Activated CD8-positive, alpha-beta T cell treated with anti-CD3 and anti-CD28 coated beads for 36 hours (primary cell): ENCODE measurements at places on chromosomes 7 and 10. TPM values are rescaled to one million over a fixed set of nuclear protein-coding genes. Genes with fewer than 3 reads are reported as not detected.
A peak's percentile ranks its signal among the peaks of the same experiment; 100 is the strongest.

Gene FMC1
- 12.6 TPM for total RNA-seq

DNA sequence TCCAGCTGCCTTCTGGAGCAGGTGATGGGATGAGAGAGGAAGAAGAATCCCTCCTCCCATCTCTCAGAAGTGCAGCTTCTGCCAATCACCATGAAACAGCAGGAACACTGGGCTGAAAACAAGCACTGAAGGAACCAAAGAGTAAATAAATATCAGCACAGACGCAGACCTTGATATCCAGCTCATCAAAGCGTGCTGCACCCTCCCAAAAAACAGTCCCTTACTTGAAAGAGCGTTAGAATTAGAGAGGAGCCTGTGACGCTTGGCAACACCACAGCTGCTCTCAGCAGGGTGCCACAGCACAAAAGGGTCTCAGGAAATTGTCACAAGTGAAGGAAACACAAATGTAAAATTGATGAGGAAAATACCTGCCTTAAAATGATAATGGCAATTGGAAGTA, 39.5 kb downstream of the KLF6 start:
- no peak for DNase-seq

GRCh38 chr10:29918623-29919400, 140.6 kb downstream of the JCAD start:
- DNase-seq, result no peak

- DNase-seq, result no peak
Measured at GRCh38 chr7:152699079-152699478, 23.1 kb upstream of the XRCC2 start.

- no peak for DNase-seq
Measured at GRCh38 chr7:154371424-154371823, 319.2 kb downstream of the DPP6 start.

DNA sequence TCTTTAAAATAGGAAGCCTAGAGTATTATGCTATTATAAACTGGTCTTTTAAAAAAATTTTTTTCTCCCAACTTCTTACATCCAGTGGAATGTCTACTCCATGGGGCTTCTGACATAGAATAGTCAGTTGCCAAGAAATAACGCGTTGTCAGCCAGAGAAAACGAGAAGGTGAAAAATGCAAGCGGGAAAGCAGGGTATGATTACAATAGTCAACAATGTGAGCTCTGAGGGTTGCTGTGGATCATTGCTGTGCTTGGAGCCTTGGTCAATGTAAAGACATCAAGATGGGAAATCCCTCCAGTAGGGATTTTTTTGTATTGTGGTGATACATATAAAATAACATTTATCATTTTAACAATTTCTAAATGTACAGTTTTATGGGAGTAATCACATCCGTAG, 27.6 kb upstream of the PLPP4 start:
- DNase-seq, result no peak

Gene OR2A1
- not detected for total RNA-seq

DNA sequence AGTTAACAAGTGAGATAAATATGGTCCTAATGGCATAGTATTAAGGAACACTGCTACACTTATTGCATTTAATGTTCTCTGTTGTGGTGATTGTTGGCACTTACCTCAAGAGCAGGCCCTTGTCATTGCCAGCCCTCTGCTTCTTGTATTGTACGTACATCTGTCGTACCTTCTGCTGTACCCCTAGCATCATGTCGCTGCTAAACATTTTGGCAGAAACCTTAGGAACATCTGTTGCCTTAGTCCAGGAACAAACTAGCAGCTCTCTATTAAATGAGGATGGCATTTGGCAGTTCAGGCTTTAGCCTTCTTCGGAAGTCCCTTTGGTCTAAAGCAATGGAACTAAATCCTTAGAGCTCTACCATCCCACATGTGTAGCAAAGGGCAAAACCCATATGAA, 47.6 kb downstream of the PRKG1 start:
- no peak for DNase-seq

Gene FOXI2
- not detected for total RNA-seq

Gene CTNNA3
- not detected for total RNA-seq

DNA sequence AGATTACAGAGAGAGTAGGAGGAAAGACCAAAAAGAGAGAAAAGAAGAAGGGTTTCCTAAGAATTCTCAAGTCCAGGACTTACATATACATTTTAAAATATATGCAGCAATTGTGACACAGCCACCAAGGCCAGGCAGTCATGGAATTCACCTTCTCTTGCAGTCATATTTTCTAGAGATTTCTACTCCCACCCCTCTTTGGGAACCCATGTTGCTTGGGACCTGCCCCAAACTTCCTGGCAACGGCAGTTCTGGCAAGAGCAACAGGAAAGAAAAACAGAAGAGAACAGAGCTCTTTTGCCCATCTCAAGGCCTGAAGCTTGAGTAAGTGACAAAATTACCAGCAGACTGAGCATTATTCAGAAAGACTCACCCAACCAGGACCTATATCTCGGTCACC, 128.3 kb upstream of the ASAH2 start:
- DNase-seq, result no peak

Gene FAM221A
- total RNA-seq, result 7.7 TPM

GRCh38 chr7:102248456-102249395, 37.9 kb upstream of the SH2B2 start:
- no peak for DNase-seq

GRCh38 chr7:26420422-26421019, 128.9 kb downstream of the SNX10 start:
- no peak for DNase-seq

Gene NME8
- not detected for total RNA-seq

- DNase-seq, result no peak
Measured at GRCh38 chr10:73867871-73868631, 6.3 kb downstream of the CAMK2G start.

GRCh38 chr7:13104128-13104527, 416.7 kb downstream of the ARL4A start:
- DNase-seq, result no peak

Gene CUTC
- total RNA-seq, result 37.4 TPM

- DNase-seq, result no peak
Measured at GRCh38 chr10:71263376-71263775, 51.0 kb downstream of the UNC5B start.

DNA sequence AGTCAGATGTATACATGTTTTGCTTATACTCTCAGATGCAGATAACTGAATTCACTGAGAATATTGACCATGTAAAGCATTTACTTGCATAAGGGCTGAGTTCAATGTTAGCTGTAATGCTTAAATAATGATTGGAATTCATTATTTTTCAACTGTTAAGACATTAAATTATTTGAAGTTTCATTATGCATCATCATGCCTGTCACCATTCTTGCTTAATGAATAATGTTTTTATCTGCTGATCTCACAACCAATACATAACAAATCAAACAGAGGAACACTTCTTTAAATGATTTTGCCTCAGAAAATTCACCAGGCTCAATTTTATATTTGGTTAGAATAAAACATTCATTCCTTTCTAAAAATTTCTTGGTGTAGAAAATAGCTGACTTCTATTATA, 233.4 kb downstream of the GPR37 start:
- no peak for DNase-seq

GRCh38 chr10:126087796-126088505, 191.6 kb downstream of the FANK1 start:
- DNase-seq, result no peak

Gene ITPRID1
- total RNA-seq, result not detected

Gene HTRA1
- total RNA-seq, result not detected

DNA sequence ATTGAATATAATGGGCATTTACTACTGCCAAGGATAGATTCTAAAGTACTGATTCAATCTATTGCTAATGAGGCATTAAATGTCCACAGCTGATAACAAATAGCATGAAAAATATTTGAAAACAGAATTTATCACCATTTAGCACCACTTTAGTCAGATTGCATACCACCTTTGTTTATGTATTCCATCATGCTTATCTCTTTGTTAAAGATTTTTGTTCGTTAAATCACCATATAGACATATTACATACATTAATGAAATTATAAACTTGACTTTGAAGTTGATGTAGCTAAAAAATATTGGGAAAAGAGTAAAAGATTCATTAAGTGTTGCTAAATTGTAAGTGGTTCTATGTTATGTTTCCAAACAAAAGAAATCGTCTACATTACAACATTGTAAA, 252.8 kb upstream of the LRRTM3 start:
- no peak for DNase-seq

Gene ATAD1
- 49.3 TPM for total RNA-seq

- DNase-seq, result no peak
Measured at GRCh38 chr7:111363099-111363498, 199.2 kb downstream of the IMMP2L start.

DNA sequence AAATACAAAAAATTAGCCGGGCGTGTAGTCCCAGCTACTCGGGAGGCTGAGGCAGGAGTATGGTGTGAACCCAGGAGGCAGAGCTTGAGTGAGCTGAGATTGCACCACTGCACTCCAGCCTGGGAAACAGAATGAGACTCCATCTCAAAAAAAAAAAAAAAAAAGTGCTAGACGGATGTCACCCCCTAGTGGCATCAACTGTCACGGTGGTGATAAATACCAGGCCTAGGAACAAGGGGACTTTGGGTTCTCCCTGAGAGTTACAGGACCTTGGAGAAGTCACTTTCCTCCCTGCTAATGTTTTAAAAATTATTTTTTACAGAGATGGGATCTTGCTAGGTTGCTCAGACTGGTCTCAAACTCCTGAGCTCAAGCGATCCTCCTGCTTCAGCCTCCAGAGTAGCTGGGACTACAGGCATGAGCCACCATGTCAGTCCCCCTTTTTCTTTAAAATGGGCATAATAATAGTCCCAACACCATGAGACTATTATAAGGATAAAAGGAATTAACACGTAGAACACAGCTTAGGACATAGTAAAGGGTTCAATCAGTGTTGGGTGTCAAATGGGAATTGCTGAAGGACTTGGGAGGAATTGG, 2.6 kb upstream of the TMEM130 start:
- DNase-seq, result peak; percentile 50

Gene BAIAP2L1
- total RNA-seq, result 1.7 TPM

DNA sequence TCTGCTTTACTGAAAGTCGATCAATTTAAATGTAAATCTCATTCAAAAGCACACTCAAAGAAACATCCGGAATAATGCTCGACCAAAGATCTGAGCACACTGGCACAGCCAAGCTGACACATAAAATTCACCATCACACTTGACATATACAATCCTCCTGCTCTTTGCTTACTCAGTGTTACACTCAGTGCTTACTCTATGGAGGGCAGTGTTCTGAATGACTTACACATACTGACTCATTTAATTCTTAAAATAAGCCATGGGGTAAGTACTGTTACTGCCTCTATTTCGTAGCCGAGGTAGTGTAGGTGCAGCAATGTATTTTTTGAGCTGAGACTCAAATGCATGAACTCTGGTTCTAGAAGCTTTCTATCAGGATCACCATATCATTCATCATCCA, 421.5 kb upstream of the LRRN3 start:
- DNase-seq, result no peak

- peak; percentile 91 for DNase-seq
Measured at GRCh38 chr7:2232766-2233520, at the start of gene MAD1L1. TSS of gene MAD1L1 (minus strand) at chr7:2232945. CDS start at chr7:2230133, 2,812 bp downstream.
